ENCODE measurements at places on chromosomes 6 and 20.
A peak's percentile ranks its signal among the peaks of the same experiment; 100 is the strongest.

DNA sequence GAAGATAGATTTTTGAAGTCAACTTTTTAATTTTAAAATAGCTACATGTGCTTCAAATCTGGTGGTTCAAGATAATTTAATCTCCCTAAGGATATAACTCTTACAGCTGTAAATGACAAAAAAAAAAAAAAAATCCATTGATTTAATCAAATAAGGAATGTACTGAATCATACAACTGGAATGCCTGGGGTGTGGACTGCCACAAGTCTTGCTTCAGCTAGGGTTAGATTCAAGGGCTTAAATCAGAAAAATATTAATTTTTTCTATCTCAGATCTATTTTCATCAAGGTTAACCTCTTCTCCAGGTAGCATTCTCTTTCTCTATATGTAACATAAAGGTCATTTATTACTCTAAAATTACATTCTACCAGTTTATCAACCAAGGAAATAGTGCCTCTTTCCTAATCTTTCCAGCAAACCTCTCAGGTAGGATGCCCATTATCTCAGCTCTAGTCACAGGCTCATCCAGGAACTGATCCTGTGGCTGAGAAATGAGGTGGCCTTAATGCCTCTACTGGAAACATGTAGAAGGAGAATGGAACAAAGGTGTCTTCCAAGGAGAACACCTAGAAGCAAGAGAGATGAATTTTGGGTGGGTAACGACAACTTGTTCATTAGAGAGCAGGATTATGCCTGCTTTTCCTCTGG lies 466.9 kb downstream of the CBLN4 start:
- H3K4me3 ChIP-seq, result no peak overlapping the region
- no peaks in the 10 kb centered on the region for H3K36me3 ChIP-seq
- H3K4me1 ChIP-seq, result no peaks in the 10 kb centered on the region
- H3K27me3 ChIP-seq, result no peaks in the 10 kb centered on the region
- DNase-seq, result no peak

DNA sequence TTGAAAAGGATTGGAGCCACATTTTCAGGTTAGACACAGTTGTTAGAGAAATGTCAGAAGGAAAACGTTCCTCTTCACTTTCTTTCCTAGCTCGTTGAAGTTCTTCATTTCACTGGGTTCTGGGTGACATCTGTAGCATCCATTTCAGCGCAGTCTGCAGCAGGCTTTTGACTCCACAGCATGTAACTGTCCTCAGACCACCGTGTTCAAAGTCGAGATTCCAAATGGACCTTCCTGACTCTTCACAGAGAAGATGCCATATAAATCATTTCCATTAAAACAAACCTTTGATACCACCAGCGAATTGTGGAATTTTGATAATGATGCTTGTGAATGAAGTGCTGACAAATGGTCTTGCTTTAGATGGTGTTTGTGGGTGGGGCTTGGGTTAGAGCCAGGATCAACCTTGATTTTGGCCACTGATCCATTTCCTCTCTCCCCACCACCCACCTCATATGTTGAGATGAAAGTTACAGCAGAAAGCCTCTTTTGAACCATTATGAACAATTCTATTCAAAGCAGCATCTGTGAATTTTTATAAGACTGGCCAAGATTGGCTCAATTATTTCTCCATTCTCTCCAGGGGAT lies 185.3 kb upstream of the PREP start:
- peaks cover 48% of the 10 kb centered on the region for H3K4me1 ChIP-seq
- peaks cover 4% of the 10 kb centered on the region for H3K27me3 ChIP-seq
- H3K27ac ChIP-seq, result no peak overlapping the region
- no peak for DNase-seq

DNA sequence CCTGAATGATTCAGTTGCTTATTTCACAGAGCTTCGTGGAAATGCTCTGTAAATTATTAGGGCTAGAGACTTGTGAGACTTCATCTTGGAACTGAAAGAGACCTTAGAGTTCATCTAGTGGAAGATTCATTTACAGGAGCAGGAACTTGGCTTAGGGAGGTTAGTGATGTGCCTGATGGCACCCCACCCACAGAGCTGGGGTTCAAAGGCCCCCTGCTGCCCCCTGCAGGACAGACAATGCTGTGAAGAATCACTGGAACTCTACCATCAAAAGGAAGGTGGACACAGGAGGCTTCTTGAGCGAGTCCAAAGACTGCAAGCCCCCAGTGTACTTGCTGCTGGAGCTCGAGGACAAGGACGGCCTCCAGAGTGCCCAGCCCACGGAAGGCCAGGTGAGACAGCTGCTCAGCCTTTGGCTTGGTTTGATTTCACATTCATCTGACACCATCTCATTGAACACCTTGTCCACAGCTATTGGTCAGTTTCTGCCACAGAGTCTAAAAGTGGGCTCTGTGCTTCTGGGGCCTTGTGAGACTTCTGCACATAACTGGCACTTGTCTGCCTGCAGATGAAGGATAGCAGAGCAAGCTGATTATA lies 25.1 kb downstream of the MYBL2 start:
- H3K4me1 ChIP-seq, result peaks cover 4% of the 10 kb centered on the region
- H3K27ac ChIP-seq, result no peak overlapping the region
- no peaks in the 10 kb centered on the region for H3K27me3 ChIP-seq
- H3K36me3 ChIP-seq, result peaks cover 29% of the 10 kb centered on the region
- no peak overlapping the region for H3K4me3 ChIP-seq

- no peak overlapping the region for H3K4me3 ChIP-seq
Measured at GRCh38 chr6:168636147-168637004, 195.4 kb downstream of the SMOC2 start.

DNA sequence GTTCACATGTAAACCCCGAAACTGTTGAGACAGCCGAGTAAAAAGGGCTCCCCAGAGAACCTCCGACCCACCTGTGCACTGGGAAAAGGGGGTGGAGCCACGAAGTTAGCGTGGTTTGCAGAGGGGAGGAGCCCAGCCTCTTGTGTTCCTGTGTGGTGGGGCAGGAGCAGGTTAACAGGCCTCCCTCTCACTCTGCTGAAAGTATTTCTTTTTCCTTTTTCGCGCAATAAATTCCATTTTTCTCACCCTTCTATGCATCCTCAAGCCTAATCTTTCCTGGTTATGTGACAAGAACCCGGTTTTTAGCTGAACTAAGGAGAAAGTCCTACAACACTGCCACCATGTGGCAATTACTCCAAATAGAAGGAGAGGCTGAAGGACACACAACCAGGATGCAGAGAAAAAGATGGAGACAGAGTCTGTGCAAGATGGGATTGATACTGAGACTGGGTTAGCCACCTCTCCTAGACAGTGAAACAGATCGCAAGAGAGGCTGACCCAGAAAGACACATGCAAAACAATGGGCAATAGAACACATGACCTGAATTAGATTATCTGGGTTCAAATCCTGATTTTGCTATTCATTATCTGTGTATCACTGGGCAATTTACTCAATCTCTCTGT lies 168.7 kb upstream of the PRSS16 start:
- DNase-seq, result peak; percentile 15
- peaks cover 11% of the 10 kb centered on the region for H3K4me1 ChIP-seq
- peaks cover 43% of the 10 kb centered on the region for H3K27me3 ChIP-seq
- no peaks in the 10 kb centered on the region for H3K36me3 ChIP-seq
- no peak overlapping the region for H3K27ac ChIP-seq

DNA sequence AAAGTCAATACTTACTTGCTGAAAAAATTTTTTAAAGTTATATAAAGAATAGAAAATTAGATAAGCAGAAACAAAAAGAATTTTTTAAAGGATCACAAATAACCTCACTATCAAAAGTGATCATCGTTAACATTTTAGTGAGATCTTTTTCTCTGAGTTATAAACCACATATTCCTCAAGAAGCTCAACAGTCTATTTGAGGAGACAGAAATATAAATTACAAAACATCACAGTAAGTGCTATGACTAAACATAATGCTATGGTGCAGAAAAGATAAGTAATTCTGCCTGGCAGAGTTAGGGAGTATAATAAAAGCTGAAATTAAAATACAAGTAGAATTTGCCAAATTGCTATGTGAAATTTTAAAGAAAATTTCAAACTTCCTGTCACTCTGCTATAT lies 226.7 kb downstream of the LMBRD1 start:
- no peaks in the 10 kb centered on the region for H3K36me3 ChIP-seq
- no peak for DNase-seq
- no peaks in the 10 kb centered on the region for H3K4me1 ChIP-seq
- no peaks in the 10 kb centered on the region for H3K27me3 ChIP-seq

GRCh38 chr6:110282412-110282811 lies 75.7 kb downstream of the METTL24 start:
- H3K4me3 ChIP-seq, result no peak overlapping the region
- H3K4me1 ChIP-seq, result no peaks in the 10 kb centered on the region
- no peaks in the 10 kb centered on the region for H3K27me3 ChIP-seq
- no peak overlapping the region for H3K27ac ChIP-seq

DNA sequence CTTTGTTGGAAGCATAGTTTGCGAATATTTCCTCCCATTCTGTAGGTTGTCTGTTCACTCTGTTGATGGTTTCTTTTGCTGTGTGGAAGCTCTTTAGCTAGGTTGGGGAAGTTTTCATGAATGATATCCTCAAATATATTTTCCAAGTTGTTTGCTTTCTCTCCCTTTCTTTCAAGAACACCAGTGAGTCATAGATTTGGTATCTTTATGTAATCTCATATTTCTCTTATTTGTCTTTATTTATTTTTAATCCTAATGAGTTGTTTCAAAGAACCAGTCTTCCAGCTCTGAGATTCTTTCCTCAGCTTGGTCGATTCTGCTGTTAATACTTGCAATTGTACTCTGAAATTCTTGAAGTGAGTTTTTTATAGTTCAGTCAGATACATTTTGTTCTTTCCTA lies 628.0 kb upstream of the ID4 start:
- no peaks in the 10 kb centered on the region for H3K36me3 ChIP-seq
- DNase-seq, result no peak
- H3K27me3 ChIP-seq, result no peaks in the 10 kb centered on the region
- H3K4me1 ChIP-seq, result no peaks in the 10 kb centered on the region

- no peak overlapping the region for H3K4me3 ChIP-seq
- DNase-seq, result no peak
- H3K27ac ChIP-seq, result no peak overlapping the region
- no peaks in the 10 kb centered on the region for H3K36me3 ChIP-seq
- H3K4me1 ChIP-seq, result no peaks in the 10 kb centered on the region
- peaks cover 6% of the 10 kb centered on the region for H3K27me3 ChIP-seq
Measured at GRCh38 chr20:4299773-4300172, 284.4 kb upstream of the RNF24 start.

DNA sequence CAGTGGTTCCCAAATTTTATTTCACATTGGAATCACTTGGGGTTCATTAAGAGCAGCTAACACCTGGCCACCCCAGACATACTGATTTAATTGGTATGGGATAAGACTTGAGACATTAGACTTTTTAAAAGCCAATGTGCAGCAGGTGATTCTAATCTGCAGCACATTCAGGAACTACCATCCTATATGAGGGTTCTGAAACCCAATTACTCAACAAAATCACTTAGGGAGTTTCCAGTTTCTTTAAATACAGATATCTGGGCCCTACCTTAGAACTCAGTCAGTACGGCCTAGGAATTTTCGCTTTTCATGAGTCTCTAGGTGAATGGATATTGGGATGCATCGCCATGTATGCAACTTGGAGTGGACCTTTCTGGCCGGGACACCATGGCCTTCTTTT lies 24.0 kb upstream of the L3MBTL3 start:
- H3K27ac ChIP-seq, result no peak overlapping the region
- H3K36me3 ChIP-seq, result no peaks in the 10 kb centered on the region
- H3K4me1 ChIP-seq, result peaks cover 4% of the 10 kb centered on the region
- DNase-seq, result no peak
- peaks cover 12% of the 10 kb centered on the region for H3K27me3 ChIP-seq
- H3K4me3 ChIP-seq, result no peak overlapping the region
